Activated CD4-positive, alpha-beta T cell treated with anti-CD3 and anti-CD28 coated beads, Interleukin-2, amount 10 ng/mL, durations not matched to agents 24 days and 14 days (primary cell): ENCODE measurements at places on chromosomes 5 and 9. TPM values are rescaled to one million over a fixed set of nuclear protein-coding genes. Genes with fewer than 3 reads are reported as not detected.

DNA sequence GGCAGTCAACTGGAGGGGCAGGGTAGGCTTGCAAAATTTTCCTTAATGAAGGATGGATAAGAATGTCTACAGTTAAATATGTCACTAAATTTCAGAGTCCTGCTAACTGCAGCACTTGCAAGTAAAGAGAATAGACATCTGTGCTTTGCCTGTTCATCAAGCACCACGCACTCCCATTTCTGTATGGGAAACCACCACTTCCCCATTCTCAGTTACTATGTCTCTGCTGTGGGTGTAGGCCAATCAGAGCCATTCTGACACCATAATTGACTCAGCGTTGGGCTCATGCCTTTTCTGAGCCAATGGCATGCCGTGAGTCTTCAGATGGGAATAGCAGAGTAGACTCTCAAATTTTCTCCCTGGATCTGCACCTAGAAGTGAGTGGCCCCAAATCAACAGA is 247.5 kb downstream of the GABRB2 start:
- no peaks in the 10 kb centered on the region for H3K4me1 ChIP-seq
- no peak overlapping the region for H3K4me3 ChIP-seq
- H3K36me3 ChIP-seq = no peaks in the 10 kb centered on the region
- no peak for DNase-seq
- no peaks in the 10 kb centered on the region for H3K27me3 ChIP-seq
- no peak overlapping the region for H3K27ac ChIP-seq

Gene CDH9
- not detected in 2 replicates for total RNA-seq

DNA sequence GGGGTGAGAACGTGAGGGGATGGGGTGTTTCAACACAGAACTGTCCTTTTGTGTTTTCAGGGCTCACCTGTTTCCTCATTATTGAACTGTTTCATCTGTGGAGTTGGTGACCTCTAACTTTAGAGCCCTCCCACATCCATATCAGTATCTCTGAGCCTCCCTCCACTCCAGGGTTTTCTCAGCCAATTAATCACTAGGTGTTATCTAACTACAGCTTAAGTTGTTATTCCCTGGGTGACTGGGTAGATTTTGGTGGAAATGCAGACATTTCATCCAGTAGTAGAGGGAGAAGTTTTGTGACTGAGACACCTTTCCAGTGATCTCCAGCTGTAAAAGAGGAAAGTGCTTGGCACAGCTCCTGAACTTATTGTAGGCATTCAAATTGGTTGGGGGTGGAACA is 23.7 kb downstream of the PPP3R2 start:
- H3K27ac ChIP-seq = no peak overlapping the region
- DNase-seq = no peak
- H3K4me3 ChIP-seq = no peak overlapping the region
- H3K36me3 ChIP-seq = peaks cover 15% of the 10 kb centered on the region

GRCh38 chr9:12880406-12881015 is 105.7 kb downstream of the LURAP1L start:
- H3K27ac ChIP-seq = no peak overlapping the region
- no peaks in the 10 kb centered on the region for H3K4me1 ChIP-seq
- DNase-seq = no peak
- H3K4me3 ChIP-seq = no peak overlapping the region
- H3K36me3 ChIP-seq = no peaks in the 10 kb centered on the region

DNA sequence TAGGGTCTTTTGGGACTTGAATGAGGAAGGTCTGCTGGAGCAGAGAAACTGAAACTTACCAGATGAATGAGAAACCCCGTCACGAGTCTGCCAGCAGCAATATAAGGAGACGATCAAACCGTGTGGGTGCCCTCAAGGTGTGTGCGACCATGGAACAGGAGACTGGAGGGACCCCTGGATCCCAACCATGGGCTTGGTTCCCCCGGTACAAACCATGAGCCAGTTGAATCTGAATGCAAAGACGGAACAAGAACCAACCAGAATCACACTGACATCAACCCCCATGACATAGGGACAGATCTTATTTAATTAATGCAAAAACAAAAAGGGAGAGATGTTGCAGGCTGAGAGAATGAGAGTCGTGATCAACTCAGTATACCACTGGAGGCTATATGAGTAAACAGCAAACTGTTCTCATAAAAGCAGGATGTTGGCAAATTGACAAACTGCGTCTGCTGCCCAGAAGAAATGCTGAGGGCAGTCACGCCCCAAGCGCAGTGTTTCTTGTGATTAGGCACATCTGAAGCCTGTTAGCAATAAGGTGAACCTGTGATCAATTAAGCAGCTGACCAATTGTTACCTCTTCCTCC is 475.5 kb upstream of the ACO1 start:
- H3K27me3 ChIP-seq = no peaks in the 10 kb centered on the region
- H3K27ac ChIP-seq = peak overlapping the region; percentile 0
- no peaks in the 10 kb centered on the region for H3K36me3 ChIP-seq
- no peak for DNase-seq
- H3K4me3 ChIP-seq = peak overlapping the region; percentile 33

DNA sequence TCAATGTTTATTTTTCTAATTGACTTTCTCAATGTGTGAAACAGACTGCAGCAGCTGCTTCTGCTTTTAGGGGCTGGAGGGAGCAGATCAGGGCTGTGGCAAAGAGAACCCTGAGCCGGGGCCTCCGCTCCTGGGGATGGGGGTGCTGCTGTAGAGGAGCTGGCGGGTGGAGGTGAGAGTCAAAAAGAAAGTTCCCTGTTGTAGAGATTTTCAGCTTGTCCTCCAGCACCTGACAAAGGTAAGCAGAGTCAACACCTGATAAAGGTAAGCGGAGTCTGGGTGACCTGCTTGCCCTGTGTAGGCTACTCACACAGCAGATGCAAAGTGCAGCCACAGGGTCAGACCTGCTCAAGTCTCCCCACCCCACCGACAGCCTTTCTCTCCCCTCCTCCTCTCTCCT is 252.4 kb upstream of the IRX1 start:
- H3K4me3 ChIP-seq = no peak overlapping the region
- no peaks in the 10 kb centered on the region for H3K4me1 ChIP-seq
- H3K36me3 ChIP-seq = no peaks in the 10 kb centered on the region

DNA sequence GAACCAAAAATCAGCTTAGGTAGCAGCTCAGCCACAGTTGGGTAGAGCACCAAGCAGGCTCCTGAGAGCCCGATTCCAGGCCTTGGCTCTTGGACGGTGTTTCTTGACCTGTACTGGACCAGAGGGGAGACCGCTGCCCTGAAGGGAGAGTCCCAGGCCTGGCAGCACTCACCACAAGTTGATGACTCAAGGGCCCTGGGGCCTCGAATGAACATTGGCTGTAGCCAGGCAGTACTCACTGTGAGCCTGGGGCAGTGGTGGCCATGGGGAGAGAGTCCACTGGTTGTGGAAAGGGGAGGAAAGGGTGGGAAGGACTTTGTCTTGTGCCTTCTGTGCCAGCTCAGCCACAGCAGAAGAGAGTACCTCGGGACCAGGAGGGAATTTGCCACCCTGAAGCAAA is 166.1 kb downstream of the EDIL3 start:
- H3K27me3 ChIP-seq = no peaks in the 10 kb centered on the region
- H3K27ac ChIP-seq = no peak overlapping the region
- no peaks in the 10 kb centered on the region for H3K4me1 ChIP-seq
- no peak for DNase-seq
- no peaks in the 10 kb centered on the region for H3K36me3 ChIP-seq
- no peak overlapping the region for H3K4me3 ChIP-seq

Gene ADGRD2
- not detected in 2 replicates for total RNA-seq

DNA sequence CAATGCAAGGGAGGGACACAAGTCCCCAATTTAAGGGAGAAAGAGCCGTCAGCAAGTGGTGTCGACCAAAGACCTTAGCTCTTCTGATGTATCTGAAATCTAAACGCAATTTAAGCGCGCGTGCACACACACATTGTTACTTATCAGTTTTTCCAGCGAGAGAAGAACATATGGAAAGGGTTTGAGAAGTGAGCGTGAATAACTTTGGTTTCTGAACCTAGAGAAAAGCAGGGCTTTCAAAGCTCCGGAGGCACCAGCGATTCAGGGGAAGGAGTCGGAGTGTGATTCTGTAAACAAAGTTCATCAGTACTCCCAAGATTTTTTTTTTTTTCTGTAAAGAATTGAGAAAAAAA is 191.8 kb downstream of the MEF2C start:
- H3K4me1 ChIP-seq = peaks cover 7% of the 10 kb centered on the region
- peaks cover 4% of the 10 kb centered on the region for H3K36me3 ChIP-seq
- peaks cover 91% of the 10 kb centered on the region for H3K27me3 ChIP-seq
- peak overlapping the region; percentile 43 for H3K4me3 ChIP-seq

DNA sequence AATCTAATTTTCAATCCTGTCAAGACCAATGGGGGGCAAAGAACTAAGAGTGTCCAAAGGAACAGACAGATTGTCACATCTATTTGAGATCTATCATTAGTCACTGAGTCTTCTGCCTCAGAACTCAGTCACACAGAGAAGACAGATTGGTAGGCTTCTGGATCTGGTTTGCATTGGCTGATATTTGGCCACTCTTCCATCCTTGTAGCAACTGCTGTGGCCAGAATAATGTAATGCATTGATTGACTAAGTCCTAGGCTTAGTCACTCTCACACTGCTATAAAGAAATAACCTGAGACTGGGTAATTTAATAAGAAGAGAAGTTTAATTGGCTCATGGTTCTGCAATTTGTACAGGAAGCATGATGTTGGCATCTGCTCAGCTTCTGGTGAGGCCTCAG is 458.5 kb downstream of the ACTL7B start:
- DNase-seq = no peak
- no peak overlapping the region for H3K4me3 ChIP-seq
- no peak overlapping the region for H3K27ac ChIP-seq
- no peaks in the 10 kb centered on the region for H3K4me1 ChIP-seq
- H3K36me3 ChIP-seq = no peaks in the 10 kb centered on the region

GRCh38 chr9:129336601-129337331 is 158.7 kb upstream of the IER5L start:
- H3K36me3 ChIP-seq = no peaks in the 10 kb centered on the region
- H3K4me3 ChIP-seq = peak overlapping the region; percentile 75
- H3K27me3 ChIP-seq = peaks cover 8% of the 10 kb centered on the region
- peak overlapping the region; percentile 45 for H3K27ac ChIP-seq

DNA sequence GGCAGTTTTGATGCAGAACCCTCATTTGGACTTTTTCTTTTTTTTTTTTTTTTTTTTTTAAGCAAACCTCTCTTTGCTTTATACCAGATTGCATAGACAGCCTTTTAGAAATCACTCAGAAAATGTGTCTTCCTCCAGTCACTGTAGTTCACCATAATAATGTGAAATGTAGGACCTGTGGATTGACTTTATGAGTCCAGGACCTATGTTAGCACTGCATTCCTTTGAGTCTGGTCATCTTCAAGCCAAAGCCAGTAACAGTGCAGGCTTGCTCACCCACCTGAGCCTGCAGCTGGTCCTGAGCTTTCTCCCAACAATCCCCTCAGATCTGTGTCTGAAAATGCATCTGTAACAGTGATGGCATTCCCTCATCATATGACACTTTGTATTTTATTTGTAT is 110.7 kb upstream of the NFIL3 start:
- no peak for DNase-seq
- peaks cover 1% of the 10 kb centered on the region for H3K4me1 ChIP-seq
- H3K27me3 ChIP-seq = peaks cover 34% of the 10 kb centered on the region
- H3K27ac ChIP-seq = no peak overlapping the region
- no peaks in the 10 kb centered on the region for H3K36me3 ChIP-seq
- no peak overlapping the region for H3K4me3 ChIP-seq

- peaks cover 2% of the 10 kb centered on the region for H3K4me1 ChIP-seq
- H3K36me3 ChIP-seq = peaks cover 8% of the 10 kb centered on the region
- H3K27me3 ChIP-seq = no peaks in the 10 kb centered on the region
- no peak for DNase-seq
- no peak overlapping the region for H3K27ac ChIP-seq
These were observed 13.1 kb downstream of the LPCAT1 start for GRCh38 chr5:1510631-1511030.

GRCh38 chr9:107530679-107531078 is 41.1 kb upstream of the KLF4 start:
- no peaks in the 10 kb centered on the region for H3K4me1 ChIP-seq
- DNase-seq = no peak
- H3K36me3 ChIP-seq = no peaks in the 10 kb centered on the region
- no peak overlapping the region for H3K4me3 ChIP-seq
